ENCODE measurements at places on chromosomes 12 and 14.

DNA sequence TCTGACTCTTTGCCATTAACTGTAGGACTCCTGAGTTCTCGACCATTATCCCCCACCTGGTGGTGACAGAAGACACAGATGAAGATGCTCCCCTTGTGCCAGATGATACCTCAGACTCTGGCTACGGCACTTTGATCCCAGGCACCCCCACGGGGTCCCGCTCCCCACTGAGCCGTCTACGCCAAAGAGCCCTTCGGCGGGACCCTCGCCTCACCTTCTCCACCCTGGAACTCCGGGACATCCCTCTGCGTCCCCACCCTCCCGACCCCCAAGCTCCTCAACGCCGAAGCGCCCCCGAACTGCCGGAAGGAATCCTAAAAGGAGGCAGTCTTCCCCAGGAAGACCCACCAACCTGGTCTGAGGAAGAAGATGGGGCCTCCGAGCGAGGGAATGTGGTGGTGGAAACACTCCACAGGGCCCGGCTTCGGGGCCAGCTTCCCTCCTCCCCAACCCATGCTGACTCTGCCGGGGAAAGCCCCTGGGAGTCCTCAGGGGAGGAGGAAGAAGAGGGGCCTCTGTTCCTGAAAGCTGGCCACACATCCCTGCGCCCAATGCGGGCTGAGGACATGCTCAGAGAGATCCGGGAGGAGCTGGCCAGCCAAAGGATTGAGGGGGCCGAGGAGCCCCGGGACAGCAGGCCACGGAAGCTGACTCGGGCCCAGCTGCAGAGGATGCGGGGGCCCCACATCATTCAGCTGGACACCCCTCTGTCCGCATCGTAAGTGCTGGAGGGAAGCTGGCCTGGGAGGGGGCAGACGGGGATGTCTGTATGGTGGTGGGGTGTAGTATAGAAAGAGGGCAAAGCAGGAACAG is 14.4 kb downstream of the TNFRSF1A start:
- DNase-seq: no peak

GRCh38 chr12:64387197-64387816 is 3.3 kb downstream of the C12orf56 start:
- DNase-seq: no peak

- DNase-seq: no peak
Observed at GRCh38 chr14:101968186-101968585, 3.8 kb downstream of the DYNC1H1 start.

DNA sequence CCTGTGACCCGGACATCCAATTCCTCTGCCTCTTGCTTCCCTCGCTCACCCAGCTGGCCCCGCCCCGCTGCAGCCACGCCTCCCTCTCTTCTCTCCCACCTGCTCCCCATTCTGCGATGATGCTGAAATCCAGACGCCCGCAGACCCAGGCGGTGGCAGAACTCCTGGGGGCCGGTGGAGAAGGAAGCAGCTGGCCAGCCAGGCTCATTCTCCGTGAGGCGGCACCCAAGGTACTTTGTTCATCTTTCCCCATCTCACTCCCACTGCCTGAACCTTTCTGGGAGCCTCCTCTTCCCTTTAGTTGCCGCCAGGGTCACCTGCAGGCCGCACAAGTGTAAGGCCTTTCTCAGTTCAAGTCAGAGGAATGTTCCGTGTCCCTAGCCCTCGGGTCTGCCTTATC is 35.7 kb downstream of the FOXN4 start:
- DNase-seq: no peak

All from activated CD4-positive, alpha-beta T cell treated with anti-CD3 and anti-CD28 coated beads for 1 hour (primary cell).